ENCODE measurements at places on chromosomes 16 and 17. TPM values are rescaled to one million over a fixed set of nuclear protein-coding genes. Genes with fewer than 3 reads are reported as not detected.

The OSGIN1 gene
- 1.7 TPM for total RNA-seq

The CD300E gene
- not detected for total RNA-seq

The CCL22 gene
- 0.60 TPM for total RNA-seq

The SF3B3 gene
- total RNA-seq = 430 TPM

The SEC14L5 gene
- 2.3 TPM for total RNA-seq

- peak; percentile 74 for DNase-seq
Observed at GRCh38 chr17:28711723-28712031, at the start of gene PROCA1. Gene PROCA1 (minus strand): TSS chr17:28711888. CDS start chr17:28711660, 228 bp downstream.

DNA sequence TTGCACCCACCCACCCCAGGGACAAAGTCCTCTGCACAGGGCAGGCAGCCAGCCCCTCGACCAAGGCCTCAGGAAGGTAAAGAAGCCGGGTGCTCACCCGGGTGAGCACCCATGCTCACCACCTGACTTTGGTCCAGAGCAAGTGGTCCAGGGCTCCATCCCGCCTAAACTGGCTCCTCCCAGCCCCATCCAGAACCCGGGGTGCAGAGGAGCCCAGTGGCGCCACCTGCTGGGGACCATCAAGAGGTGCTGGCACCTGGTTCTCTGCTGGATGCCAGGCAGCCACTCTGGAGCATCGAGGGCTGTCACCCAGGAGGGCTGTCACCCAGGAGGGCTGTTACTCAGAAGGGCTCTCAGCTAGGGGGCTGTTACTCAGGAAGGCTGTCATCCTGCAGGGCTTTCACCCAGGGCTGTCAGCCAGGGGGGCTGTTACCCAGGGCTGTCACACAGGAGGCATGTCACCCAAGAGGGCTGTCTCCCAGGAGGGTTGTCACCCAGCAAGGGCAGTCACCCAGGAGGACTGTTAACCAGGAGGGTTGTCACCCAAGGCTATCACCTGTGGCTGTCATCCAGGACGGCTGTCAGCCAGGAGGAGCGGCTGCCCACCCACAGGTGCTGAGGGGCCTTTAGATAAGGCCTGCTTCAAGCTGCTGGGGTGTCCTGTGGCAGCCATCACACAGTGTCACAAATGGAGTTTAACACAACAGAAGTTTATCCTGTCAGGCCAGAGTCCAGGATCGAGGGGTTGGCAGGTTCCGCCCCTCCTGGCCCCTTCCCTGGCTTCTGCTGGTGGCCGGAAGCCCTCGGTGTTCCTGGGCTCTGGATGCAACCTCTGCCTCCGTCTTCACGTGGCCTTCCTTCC lies 98.5 kb downstream of the TNFRSF13B start:
- peak; percentile 73 for DNase-seq

DNA sequence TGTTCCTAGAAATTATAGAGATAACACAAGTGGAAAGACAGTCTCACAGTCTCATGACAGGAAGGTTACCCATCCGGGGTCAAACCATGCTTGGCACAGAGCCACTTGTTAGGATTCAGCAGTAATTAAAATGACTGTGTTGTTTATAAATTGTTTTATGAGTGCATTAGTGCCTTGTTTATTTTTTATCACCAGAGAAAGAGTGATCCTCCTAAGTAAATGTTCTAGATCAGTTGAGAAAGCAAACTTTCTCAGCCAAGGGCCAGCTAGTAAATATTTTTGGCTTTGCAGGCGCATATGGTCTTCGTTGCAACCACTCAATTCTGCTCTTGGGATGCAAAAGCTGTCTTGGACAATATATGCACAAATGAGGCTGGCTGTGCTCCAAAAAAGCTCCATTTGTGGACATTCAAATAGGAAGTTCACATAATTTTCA lies 253.9 kb upstream of the CACNG5 start:
- DNase-seq = no peak

- DNase-seq = peak; percentile 59
Observed at GRCh38 chr17:47720754-47721533, 12.1 kb upstream of the TBX21 start.

- no peak for DNase-seq
Observed at GRCh38 chr17:6501359-6501758, 55.0 kb downstream of the PITPNM3 start.

GRCh38 chr16:25716186-25716585 lies 24.4 kb downstream of the HS3ST4 start:
- DNase-seq = no peak

- DNase-seq = no peak
Observed at GRCh38 chr17:6986676-6987075, 9.2 kb upstream of the ALOX12 start.

GRCh38 chr17:7755095-7755890 lies 37.7 kb downstream of the DNAH2 start:
- no peak for DNase-seq

GRCh38 chr17:78496311-78496710 lies 80.9 kb downstream of the DNAH17 start:
- no peak for DNase-seq

DNA sequence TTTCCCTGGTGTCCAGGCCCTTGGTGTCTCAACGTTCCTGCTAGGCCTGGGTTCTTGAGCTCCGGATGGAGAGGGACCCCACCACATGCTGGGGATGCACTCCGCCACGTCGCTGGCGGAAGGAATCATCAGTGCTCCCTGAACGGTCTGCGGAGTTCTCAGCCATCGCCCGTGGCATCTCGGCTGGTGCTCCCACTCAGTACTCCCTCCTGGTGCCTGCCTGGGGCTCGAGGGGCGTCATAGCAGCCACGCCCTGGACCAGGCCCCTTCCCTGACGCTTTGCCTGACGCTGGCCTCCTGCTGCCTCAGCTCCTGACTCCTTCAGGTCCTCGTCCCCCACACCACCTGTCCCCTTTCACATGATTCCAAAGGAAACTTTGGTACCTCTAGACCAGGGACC lies 95.9 kb upstream of the CIBAR2 start:
- no peak for DNase-seq

GRCh38 chr17:47227862-47228261 lies 18.7 kb downstream of the MYL4 start:
- no peak for DNase-seq

- DNase-seq = no peak
Observed at GRCh38 chr17:2452216-2452750, 51.4 kb upstream of the MNT start.

DNA sequence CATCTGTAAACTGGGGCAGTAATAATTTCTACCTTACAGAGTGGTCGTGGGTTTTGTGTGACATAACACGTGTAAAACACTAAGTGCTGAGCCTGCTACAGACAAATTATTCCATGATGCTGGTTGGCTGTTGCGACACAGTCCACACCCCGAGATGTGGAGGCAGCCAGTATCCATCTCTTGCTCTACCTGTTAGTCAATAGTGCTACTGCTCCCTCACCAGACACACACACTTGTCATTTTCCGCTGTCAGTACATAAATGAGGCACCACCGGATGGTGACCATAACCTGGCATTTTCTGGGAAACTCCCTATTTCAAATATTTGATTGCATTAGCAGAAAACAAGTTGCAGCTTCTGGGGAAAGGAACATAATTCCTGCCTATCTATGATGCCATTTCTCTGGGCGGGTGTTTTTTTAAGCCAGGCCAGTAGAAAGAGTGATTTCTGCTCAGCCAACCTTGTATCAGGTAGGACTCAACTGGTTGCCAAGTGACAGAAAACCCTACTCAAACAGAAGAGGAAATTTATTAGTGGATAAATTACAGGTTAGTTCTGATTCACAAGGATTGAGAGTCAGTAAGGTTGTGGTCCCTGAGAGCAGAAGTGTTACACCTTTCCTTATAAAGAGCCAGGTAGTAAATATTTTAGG lies 24.1 kb downstream of the DNAJA2 start:
- no peak for DNase-seq

GRCh38 chr16:23907457-23907902 lies 71.7 kb downstream of the PRKCB start:
- no peak for DNase-seq

- DNase-seq = no peak
Observed at GRCh38 chr17:12133183-12133582, 112.5 kb downstream of the MAP2K4 start.

GRCh38 chr17:67027031-67027628 lies 17.2 kb upstream of the CACNG1 start:
- DNase-seq = no peak

Measured in WTC11 (cell line).